ENCODE measurements at places on chromosomes 5 and 9. TPM values are rescaled to one million over a fixed set of nuclear protein-coding genes. Genes with fewer than 3 reads are reported as not detected.

The PCDHGA9 gene
- total RNA-seq, result 4.2 TPM

- no peak for DNase-seq
Observed at GRCh38 chr9:15086156-15086763, 176.0 kb upstream of the FREM1 start.

DNA sequence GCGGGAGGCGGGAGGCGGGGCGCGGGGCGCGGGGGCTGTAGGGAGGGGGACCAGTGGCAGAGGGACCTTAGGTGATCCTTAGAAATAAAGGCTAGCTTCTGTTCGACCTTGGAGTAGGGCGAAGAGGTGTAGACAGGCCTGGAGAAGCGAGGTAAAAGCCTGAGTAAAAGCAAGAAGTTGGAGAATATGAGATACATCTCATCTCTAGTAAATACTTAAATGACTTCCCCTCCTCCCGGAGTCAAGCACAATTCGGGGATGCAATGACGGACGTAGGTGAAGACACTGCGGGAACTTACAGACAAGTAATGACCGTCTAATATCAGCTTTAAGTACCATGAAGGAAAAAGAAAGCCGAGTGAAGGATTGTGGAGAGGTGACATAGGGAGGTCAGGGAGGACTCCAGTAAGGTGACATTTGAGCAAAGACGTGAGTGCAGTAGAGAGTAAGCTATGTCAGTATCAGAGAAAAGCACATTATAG lies 466 bp downstream of the SMC2 start:
- DNase-seq, result no peak

- DNase-seq, result no peak
Observed at GRCh38 chr5:91381239-91381773, 1.8 kb downstream of the ARRDC3 start.

GRCh38 chr9:137217276-137218211 lies 4.5 kb downstream of the RNF208 start:
- DNase-seq, result peak; percentile 83

The OR13C8 gene
- total RNA-seq, result not detected

All from Right ventricle myocardium inferior (tissue), 1 donor.